NCI-H2029 treated with DMSO at 0.1 percent for 48 hours (cell line): ENCODE measurements at places on chromosomes 1 and 21.

GRCh38 chr1:118275472-118276115 is 90.6 kb upstream of the SPAG17 start:
- no peak for DNase-seq

- no peak for DNase-seq
These were observed 308.6 kb downstream of the MATN1 start for GRCh38 chr1:30414851-30415165.

DNA sequence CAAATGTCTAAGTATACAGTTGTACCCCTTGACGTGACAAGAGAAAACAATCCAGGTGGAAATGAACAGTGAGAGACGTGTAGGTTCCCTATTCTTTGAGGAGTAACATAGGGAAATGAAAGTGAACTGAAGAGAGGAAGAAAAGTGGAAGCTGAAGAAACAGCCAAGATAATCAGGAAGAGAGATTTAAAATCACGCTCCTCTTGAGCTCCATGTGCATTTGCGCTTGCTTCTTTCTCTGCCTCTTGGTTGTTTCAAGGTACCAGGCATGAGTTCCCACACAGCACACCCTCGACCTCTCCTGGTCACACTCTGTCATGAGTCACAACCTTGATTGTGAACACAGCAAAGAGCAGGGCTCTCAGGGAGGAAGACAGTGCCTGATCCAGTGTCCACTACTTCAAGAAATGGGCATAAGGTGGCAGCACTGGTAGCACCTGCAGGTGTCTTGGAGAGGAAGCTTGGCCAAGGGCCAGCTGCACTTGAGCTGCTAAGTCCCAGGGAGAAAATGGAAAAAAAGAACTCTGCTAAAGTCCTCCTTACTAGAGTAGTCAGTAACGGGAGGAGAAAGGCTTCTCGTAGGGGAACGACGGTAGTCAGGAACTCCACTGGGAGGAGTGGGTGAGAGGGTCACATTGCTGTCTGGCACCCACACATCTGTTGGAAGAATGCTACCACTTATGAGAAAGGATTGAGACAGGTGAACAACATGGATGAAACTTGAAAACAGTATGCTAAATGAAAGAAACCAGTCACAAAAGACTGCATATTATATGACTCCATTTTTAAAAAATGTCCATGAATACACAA is 18.3 kb upstream of the ARID1A start:
- DNase-seq: peak; percentile 77

GRCh38 chr1:224714553-224714952 is 98.4 kb downstream of the CNIH3 start:
- no peak for DNase-seq

DNA sequence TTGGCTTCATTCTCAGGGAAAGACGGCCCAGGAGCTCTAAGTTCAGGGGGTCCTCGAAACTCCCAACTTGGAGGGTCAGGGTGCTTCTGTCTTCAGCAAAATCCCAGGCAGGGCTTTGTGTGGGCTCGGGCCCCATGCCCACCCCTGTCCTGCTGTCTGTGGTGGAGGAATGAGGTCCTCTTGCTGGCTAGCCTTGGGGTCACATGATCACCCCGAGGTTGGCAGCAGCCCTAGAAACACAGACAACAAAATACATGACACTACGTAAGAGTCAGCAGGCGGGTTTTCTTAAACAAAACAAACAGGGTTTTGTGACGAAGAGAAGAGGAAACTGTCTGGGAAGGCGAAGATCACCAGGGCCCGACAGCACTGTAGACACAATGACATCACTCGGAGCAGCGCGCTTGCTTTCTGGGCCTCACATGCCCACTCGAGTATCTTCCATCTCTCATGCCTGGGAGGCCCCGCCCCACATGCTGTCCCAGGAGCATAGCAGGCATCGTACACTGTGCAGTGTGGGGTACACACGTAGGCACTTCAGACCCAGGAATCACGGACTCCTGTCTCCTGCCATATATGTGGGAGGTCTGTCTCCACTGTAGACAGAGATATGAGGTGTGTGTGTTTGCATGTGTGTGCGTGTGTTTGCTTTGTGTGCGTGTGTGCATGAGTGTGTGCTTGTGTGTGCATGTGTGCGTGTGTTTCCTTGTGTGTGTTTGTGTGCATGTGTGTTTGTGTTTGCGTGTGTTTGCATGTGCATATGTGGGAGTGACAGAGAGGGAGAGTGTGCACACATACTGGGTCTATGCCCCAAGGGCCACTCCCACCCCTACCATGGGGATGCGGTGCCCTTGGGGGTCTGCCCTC is 94.7 kb downstream of the SIK1 start:
- peak; percentile 76 for DNase-seq

DNA sequence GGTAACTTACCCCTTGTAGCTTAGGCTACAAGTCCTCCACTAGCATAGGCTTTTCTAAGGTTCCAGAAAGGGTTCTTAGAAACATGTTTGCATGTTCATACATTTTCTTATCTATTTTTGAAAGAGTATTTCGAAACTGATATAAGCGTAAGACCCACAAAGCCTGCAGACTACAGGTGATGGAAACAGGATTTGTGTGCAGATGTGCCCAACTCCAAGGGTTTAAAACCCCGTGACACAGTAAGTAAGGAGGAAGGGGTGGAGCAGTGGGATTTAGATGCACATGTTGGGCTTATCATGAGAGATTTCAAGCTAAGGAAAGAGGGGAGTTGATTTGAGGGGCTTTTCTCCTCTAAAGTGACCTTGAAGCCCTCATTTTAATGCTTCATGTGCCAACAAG is 164.7 kb downstream of the LTN1 start:
- DNase-seq: no peak

DNA sequence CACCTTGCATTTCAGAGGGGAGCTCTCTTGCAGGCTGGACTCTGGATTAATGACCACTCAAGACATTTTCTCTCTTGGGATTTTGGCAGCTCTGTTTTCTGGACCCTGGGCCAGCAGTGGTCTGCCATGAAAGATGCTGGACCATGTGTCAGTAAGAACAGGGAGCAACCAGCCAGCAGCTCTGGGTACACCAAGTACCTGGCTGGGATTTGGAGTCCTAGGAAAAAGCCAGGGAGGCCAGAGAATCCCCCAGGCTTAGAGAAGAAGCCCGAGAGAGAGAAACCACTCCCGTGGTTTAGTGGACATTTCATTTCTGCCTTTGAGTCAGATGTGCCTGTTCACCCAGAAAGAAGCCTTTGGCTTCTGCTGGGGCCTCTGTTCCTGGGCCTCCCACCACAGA is 2.5 kb downstream of the NFASC start:
- no peak for DNase-seq

- no peak for DNase-seq
These were observed 49.3 kb upstream of the RABGAP1L start for GRCh38 chr1:174110053-174110452.

DNA sequence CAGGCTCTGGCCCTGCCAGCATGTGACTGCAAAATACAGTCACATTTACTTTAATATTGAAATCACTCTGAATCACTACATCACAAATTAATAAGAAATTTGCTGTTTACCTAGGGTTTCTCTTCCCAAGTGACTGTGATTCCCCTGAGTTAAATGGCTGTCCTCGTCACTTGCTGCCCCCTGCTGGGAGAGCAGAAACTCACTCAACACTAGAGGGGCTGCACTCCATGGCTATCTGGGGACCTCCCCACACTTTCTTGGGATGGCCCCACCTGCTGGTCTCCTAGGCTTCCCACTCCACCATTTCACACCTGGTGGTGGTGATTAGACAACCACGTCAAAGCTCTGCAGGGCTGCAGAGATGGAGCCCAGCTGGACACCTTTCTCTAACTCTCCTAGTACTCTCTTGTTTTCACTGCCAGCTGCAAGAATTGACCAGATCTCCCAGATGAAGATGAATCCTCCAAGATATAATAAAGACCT is 63.4 kb downstream of the CD2 start:
- peak; percentile 16 for DNase-seq

DNA sequence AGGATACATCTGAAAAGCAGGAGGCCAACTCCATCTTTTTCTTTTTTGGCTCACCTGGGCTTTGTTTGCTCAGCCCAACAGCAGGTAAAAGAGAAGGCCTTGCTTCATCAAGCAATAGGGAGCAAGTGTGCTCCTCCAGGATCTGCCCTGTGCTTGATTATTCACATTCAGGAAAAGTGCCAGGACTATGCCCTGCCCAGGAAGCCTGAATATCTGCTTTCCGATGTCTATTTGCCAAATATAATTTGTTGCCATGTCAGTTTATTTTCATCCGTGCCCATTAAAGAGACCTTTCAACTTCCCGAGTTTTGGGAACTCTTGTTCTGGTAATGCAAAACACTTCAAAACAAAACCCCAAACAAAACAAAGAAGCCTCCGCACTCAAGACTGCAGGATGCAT is 185.3 kb downstream of the CDC7 start:
- peak; percentile 43 for DNase-seq

- DNase-seq: no peak
These were observed 76.2 kb downstream of the PBX1 start for GRCh38 chr1:164635059-164635802.

DNA sequence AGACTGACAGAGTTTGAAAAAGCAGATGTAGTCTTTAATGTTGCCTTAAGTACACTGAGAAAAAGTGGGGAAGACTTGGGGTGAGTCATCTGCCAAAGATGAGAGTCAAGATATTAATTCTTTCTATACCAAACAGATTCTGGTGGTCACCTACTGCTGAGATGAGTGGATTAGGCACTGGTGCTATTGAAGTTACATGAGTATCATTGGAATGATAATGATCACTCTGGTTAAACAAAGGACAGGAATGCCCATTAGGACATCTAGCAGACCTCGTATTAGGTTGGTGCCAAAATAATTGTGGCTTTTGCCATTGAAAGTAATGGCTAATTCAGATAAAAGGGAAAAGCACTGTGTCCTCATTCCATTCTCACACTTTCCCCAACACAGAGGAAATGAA is 1588.9 kb downstream of the KCNT2 start:
- no peak for DNase-seq

GRCh38 chr1:188004849-188005248 is 1176.1 kb downstream of the PLA2G4A start:
- no peak for DNase-seq

DNA sequence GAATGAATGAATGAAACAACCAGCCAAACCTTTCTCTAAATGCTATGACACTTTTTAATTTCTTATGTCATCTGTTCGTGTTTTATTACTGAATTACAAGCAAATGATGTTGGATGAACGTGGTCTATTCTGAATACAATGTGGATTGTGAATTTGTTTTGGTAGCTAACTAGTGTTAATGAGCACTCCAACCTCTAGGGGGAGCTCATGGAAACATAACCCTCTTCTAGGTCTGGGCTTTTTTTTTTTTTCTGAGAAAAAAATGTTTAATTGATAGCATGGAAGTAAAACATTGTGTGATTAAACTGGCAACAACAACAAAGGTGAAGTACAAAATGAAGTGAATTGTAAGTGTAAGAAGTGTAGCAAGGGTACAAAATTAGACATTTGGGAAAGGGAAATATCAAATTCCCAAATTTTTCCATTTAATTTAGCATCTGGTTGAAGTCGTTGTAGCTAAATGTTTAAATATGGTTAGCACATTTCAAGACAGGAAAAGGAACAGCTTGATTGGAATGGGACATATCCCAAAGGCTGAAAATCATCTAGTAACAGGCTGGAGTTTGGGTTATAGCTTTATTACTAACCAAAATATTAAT is 42.6 kb upstream of the PTGS2 start:
- no peak for DNase-seq

GRCh38 chr1:197912739-197913494 is 4.3 kb upstream of the LHX9 start:
- no peak for DNase-seq

DNA sequence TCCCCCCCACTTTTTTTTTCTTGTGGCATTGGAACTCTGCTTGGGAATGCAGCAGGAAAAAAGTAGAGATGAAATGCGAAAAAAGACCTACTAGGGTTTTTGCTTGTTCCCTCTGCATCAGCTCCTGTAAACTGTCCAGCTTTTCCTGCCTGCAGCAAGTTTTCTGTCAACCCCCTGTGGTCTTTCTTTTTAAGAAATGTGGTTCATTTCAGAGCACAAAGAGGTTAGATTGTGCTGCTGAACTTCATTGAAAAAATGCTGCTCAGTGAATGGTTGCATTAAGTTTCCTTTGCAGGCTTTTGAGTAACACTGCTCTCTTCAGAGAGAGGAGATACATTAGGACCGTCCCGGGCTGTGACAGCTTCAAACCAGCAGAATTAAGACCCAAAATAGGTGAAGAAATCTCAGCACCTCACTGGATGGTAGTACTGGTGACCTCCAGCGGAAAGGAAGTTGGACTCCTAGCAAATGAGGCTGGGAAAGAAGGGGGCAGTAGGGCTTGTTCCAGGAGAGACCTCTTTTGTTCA is 80.7 kb downstream of the NDUFS5 start:
- DNase-seq: no peak

GRCh38 chr1:3820316-3820715 is 24.0 kb upstream of the LRRC47 start:
- no peak for DNase-seq

DNA sequence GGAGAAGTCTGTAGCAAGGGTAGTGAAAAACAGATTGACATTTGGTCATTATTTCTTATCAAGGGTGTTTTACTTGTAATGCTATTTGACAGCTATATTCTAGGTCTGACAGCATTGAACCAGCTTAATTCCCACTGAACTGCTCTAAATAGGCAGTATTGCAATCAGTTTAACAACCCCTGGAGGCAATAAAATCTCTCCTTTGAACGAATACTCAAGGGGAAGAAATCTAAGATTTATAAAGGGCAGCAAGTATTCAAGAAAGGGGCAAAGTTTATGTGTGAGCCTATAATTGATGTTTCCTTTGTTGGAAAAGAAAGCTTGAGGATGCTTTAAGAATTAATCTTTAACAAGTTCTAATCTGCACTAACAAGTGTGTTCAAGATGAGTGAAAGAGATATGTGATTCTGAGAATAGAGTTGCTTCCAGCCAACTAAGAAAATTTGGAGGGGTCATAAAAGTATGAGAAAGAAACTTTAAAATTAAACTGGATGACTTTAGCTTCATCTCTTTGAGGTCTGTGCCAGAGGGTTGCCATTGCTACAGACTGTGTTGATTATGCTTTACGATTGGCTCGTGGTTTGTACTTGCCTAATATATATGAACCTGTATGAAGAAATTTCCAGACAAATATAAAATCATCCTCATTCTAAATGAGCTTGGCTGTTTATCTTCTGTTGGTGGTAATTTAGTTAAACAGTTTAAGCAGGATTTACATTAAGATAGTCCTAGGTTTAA is 72.5 kb downstream of the ZNF326 start:
- DNase-seq: no peak

- DNase-seq: no peak
These were observed 23.3 kb downstream of the SLC6A17 start for GRCh38 chr1:110173466-110174105.

- no peak for DNase-seq
These were observed 437.7 kb downstream of the OMA1 start for GRCh38 chr1:58108783-58109182.

DNA sequence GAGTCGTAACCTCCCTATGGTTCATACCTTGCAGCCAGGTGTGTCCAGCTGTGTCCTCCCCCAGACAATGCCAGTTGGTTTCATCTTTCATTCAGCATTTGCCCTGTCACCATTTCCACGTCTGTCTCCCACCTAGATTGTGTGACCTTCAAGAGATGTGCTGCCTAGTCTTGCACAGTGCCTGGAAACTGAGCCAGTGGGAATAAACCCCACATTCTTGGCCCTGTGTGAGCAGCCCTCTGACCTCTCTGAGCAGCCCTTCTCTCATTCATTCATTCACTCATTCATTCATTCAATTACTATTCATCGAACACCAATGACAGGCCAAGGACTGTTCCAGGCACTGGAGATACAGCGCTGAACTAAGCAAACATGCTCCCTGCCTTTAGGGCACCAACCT is 115.7 kb downstream of the GRIK3 start:
- DNase-seq: no peak

GRCh38 chr1:194644528-194644927 is 1458.1 kb upstream of the B3GALT2 start:
- DNase-seq: no peak

- no peak for DNase-seq
These were observed 374 bp downstream of the SH2D5 start for GRCh38 chr1:20732071-20732587.
